Mammary epithelial cell (primary cell): ENCODE measurements at places on chromosomes 2 and 18. TPM values are rescaled to one million over a fixed set of nuclear protein-coding genes. Genes with fewer than 3 reads are reported as not detected.

Gene RNF125
- total RNA-seq, result 2.3 TPM

Gene EPG5
- total RNA-seq, result 44.8 TPM

Gene RAB6D
- not detected in 2 replicates for total RNA-seq

Gene NT5DC4
- total RNA-seq, result 1.4 and 1.8 TPM in 2 replicates

Gene DQX1
- 4.7 and 5.2 TPM in 2 replicates for total RNA-seq

Gene CNRIP1
- total RNA-seq, result not detected in 2 replicates

Gene TUBA3E
- not detected for total RNA-seq

Gene HMSD
- 0.38 TPM in 1 of 2 replicates, not detected in the other for total RNA-seq

Gene PID1
- 0.52 and 0.53 TPM in 2 replicates for total RNA-seq

Gene NDUFS1
- 80.9 TPM for total RNA-seq

Gene LRP2
- not detected for total RNA-seq

Gene CCDC102B
- total RNA-seq, result not detected in 2 replicates

Gene DTNB
- total RNA-seq, result 36.3 and 42.9 TPM in 2 replicates

Gene UGT1A3
- 0.67 TPM for total RNA-seq

Gene DAW1
- not detected in 2 replicates for total RNA-seq
